ENCODE measurements at places on chromosomes 12 and 14. TPM values are rescaled to one million over a fixed set of nuclear protein-coding genes. Genes with fewer than 3 reads are reported as not detected.

Gene SLC38A2
- 107 TPM for total RNA-seq

Gene RASAL1
- total RNA-seq = 0.17 TPM

Gene OR4M1
- not detected for total RNA-seq

Gene KRT6C
- not detected for total RNA-seq

Gene CIDEB
- total RNA-seq = 0.12 TPM
